ENCODE measurements at places on chromosomes 1 and 21.

GRCh38 chr1:93990010-93990409 is 80.8 kb upstream of the GCLM start:
- DNase-seq: no peak

DNA sequence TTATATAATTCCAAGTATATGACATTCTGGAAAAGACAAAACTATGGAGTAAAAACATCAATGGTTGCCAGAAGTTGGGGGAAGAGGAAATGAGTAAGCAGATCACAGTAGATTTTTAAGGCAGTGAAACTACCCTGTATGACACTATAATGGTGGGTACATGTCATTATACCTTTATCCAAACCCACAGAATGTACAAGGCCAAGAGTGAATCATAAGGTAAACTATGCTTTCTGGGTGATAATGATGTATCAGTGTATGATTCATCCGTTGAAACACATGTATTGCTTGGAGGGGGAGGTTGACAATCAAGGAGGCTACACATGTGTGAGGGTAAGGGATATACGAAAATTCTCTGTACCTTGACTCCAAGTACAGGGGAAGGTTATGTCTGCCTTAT is 862.7 kb downstream of the PLA2G4A start:
- no peak for DNase-seq

DNA sequence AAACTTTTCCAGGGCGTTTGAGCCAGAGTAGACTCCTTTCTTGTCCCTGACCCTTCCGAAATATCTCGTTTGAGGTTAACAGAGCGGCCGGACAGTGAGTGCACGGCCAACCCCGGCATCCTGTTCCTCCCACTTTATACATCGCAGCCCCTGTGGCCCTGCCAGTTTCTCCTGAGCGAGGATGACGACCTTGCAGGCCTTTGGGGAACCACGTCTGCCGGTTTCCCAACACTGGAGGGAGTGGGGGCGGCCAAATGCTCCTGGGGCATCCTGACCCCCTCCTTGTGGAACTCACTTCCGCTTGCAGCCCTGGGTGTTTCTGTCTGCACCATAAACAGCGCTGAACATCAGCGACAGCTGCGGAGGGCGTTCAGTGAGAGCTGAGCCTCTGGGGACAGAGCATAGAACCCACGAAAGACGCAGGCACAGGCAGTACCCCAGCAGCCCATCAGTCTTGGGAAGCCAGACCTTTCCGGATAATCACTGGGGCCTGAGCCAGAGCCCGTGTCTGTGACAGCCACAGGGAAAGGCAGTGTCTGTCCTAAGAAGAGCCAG is 4.8 kb upstream of the KCNAB2 start:
- no peak for DNase-seq

GRCh38 chr1:92743221-92743620 is 41.7 kb downstream of the EVI5 start:
- no peak for DNase-seq

GRCh38 chr1:66352792-66353191 is 181.2 kb upstream of the SGIP1 start:
- no peak for DNase-seq

- no peak for DNase-seq
Measured at GRCh38 chr1:228980232-228980937, 245.1 kb downstream of the RHOU start.

DNA sequence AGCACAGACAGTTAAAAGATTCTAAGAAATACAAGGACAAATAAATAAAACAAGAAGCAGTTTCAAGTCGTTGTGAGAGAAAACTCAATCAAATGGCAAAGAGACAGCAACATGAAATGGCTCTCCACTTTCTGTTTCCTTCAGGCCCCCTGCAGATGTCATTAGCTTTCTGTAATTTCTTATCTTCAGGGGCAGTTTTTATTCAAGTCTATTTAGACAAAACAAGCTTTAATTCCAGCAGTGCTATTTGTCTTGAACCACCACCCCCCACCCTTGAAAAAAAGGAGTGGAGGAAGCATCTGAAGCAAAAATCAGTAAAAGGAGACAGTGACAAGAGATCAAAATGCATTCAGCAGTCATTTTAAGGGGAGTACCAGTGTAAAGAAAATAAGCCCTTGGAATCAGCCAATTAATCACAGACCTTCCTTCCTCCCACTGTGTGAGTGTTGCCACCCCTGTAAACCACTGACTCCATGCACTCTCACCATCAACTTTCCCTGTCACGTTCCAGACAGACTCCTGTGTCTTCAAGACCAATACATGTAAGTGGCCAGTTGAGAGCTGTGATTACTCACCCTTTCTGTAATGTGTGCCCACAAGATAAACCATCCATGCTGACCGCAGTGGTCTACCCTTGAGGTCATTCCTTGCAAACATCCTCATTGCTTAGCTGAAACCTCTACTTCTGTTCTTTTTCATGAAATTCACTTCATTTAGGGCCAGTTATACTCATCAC is 136.1 kb upstream of the HOOK1 start:
- no peak for DNase-seq

DNA sequence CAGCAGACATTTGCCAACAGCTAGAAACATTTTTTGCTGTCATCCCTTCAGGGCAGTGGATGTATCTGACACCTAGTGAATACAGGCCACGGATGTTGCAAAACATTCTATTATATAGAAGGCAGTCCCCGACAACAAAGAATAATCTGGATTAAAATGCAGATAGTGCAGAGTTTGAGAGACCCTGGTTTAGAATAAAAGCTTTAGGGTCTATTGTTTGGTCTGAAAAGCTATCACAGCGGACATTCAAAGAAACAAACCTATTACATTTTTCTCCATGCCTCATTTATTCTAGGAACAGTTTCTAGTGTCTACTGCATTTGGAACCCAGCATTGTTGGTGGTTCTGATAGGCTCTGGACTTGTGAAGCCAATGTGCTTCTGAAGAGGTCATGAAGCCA is 316.3 kb downstream of the TGFB2 start:
- no peak for DNase-seq

DNA sequence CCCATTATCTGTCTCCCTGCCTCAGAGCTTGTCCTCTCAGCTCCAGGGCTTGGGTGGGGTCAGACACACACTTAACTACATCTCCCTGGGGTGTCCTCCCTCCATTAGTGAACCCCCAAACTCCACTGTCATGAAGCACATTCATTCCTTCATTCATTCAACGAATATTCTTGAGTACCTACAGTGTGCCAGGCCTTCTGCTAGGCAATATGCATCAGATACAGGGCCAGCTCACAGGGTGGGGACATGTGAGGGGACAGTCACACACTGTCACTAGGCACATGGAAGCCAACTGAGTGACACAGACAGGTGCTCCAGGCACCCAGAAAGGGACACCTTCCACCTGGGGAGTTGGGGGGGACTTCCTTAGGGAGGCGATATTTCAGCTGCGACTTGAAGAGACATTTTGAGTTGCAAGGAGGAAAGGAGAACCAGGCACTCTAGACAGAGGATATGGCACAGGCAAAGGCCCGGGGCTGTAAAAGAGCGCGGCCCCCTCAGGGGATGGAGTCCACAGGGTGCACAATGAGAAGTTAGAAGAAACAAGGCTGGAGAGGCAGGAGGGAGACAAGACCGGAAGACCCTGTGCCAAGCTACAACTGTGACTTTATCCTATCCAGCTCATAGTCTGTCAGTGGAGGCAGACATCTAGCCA is 8.7 kb upstream of the S100A8 start:
- no peak for DNase-seq

DNA sequence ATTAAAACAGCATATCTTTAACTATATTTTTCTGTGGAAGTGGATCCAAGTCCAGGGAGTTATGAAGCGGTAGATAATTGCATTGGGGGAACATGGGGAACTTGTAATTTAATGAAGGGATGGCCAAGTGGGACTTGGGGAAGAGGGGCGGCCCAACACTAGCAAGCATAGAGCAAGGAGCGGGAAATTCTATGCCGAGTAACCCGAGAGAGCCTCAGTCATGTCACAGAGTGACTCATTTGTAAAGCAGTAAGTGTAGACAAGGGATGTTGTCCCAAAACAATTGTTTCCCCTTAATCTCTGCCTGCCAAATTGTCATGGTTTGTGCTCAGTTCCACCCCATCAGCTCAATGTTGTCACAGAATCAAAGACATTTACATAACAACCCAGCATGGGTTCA is 620.1 kb downstream of the AJAP1 start:
- DNase-seq: no peak

GRCh38 chr1:240114222-240114621 is 22.5 kb downstream of the FMN2 start:
- no peak for DNase-seq

GRCh38 chr1:23168079-23168444 is 594 bp downstream of the LUZP1 start:
- DNase-seq: no peak

GRCh38 chr1:19759740-19760089 is 40.0 kb downstream of the TMCO4 start:
- DNase-seq: no peak

GRCh38 chr1:189607477-189608096 is 870.1 kb downstream of the BRINP3 start:
- no peak for DNase-seq

- no peak for DNase-seq
Measured at GRCh38 chr1:116529199-116529631, 41.6 kb downstream of the CD58 start.

DNA sequence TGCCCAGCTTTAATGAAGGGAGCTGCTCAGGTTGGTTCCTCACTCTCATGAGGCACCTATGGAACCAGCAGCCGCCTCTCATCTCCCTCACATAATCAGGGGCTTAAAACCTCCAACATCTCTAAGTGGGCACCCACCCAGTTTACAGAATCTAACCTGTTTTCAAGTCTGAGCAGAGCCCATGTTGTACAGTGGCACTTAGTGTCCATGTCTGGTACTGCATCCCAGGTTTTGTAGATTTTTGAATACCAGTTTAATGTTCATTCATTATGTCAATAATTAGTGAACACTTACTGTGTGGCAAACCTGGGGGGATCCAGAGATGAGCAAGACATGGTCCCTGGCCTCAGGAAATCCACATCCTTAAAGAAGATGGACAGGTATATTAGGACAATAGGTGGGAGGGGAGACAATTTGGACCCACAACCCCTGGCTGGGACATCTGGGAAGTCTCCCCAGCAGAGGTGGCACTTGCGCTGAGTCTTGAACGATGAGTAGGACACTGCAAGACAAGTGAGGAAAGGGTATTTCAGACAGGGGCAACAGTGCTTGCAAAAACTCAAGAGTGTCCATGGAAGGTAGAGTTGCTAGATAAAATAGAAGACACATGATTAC is 83.3 kb downstream of the LACTBL1 start:
- DNase-seq: no peak

DNA sequence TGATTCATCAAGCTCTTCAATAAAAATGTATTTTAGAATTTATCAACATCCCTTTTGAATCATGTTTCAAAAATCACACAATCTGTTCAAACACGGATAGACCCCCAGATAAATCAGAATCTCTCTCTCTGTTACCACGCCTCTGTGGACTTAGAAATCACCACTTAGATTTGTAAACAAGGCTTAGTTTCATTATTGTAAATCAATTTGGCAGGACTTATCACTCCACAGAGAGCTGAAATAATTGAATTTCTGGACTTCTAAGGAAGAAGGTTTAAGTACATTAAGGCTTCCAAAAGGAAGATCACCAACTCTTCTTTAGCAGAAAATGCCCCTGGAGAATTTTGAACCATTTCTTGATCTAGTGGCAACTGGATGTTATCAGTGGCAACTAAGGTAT is 100.4 kb downstream of the APP start:
- no peak for DNase-seq

- no peak for DNase-seq
Measured at GRCh38 chr1:84390226-84390625, 8.1 kb upstream of the DNASE2B start.

DNA sequence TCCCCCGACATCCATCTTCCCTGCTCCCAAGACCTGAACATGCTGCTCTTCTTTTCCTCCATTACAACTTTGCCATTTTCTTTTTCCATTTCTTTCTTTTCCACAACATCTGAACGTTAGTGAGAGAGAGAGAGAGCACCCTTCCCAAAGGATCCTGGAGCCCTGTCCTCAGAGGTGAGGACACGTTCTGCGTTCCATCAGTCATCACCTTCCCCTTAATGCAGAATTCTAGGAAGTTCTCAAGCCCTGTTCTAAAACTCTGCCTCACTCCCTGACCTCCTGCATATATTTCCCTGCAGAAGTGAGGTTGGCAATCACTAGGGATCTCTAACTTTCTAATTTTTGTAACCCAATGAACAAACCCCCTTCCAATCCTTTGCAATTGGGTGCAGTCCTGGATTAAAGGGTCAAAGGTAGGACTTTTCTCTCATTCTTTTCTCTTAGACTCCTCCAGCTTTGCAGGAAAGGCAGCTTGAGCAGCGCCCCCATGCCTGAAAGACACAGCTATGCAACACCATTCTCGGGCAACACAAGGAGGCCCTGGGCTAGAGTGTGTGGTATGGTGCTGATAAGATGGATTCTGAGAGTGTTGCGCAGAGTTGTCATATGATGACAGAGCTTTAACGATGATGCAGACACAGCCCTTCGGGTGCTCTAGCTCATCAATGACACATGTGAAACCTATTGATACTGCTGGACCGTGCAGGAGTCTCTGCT is 59.2 kb upstream of the TNR start:
- DNase-seq: no peak

DNA sequence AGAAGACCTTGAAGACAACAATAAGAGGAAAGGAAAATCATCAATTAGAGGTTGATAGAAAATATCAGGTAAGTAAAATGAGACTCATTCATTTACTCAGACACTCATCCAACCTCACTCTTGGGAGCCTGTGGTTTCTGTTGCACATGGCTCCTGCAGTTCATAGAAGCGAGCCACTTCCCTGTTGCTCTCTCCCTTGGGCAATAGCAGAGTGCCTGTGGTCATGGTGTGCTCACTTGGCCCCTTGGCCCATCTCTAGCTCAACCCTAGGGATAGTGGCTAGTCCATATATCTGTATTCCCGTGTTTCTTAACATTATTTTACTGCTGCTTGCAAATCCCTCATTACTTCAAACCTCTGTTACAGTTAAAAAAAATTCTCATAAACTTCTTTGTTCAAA is 368.6 kb downstream of the PTPRC start:
- DNase-seq: no peak

GRCh38 chr1:171221665-171222591 is 26.4 kb upstream of the FMO1 start:
- DNase-seq: no peak

DNA sequence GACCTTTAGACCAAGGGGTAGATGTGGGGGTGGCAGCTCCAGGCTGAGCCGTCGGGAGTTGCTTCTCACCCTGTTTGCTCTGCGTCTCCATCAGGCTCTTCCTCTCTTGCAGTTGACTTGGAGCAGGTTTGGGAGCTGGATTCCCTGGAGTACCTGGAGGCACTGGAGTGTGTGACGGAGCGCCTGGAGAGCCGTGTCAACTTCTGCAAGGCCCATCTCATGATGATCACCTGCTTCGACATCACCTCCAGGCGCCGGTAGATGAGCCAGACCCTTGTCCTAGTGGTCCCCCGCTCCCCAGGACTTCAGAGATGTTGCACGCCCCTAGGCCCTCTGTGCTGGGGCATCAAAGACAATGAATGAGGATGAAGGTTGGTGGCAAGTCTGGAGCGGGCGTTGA is 547.6 kb downstream of the KIF26B start:
- no peak for DNase-seq

- DNase-seq: no peak
Measured at GRCh38 chr1:64077281-64077940, 126.0 kb upstream of the UBE2U start.

All from stimulated activated CD4-positive, alpha-beta T cell treated with anti-CD3 and anti-CD28 coated beads, Interleukin-15, amount 100 ng/mL, for 48 hours (primary cell).